CD4-positive, alpha-beta T cell treated with Interleukin-21 for 1 hour (primary cell): ENCODE measurements at places on chromosomes 12 and 14.

GRCh38 chr12:111408686-111409402 is 3.1 kb downstream of the SH2B3 start:
- no peak for DNase-seq

DNA sequence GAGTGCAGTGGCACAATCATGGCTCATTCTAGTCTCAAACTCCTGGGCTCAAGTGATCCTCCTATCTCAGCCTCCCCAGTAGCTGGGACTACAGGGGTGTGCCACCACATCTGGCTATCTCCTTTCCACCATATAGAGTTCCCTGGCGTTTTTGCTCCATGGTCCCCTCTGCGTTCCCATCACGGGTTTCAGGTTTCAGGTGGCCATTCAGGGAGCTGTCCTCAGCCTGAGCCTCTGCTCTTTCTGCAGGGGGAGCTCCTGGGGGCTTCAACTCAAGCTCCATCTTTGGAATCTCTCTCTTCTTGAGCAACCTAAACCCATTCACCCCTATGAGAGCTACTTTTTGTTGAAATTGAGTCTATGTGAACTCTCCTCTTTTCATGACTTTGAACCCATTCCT is 11.6 kb downstream of the SMIM41 start:
- DNase-seq, result no peak

GRCh38 chr14:21077672-21078071 is 7.6 kb downstream of the ARHGEF40 start:
- DNase-seq, result no peak

GRCh38 chr12:80565271-80565670 is 121.2 kb downstream of the PTPRQ start:
- DNase-seq, result no peak

DNA sequence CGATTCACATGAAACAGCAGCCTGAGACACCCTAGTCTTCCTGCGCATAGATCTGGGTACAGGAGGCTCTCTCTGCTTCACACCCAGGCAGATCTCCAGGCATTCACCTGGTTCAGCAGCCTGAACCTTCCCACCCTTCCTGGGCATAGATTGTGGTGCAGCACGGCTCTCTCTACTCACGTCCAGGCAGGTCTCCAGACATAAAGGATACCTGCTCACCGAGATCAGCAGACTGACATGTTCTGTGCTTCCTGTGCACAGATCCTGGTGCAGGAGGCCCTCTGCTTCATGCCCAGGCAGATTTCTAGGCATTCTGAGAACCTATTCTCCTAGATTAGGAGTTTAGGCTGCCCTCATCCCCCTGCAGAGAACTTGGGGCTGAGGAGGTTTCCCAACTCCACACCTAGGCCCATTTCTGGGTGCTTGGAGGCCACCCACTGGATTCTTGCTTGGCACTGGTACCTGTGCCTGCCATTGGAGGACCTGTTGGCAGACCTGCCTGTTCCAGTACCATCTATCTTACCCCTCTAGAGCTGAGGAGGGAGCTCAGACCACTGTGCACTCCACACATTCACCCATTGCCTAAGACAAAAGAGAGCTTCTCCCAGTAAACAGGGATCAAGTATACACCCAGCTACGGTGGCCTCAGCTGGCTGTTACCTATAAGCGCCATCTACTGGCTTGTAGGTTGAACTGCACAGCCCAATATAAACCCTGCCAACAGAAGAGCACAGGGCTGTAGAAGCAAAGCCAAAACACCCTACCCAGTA is 28.0 kb upstream of the GARIN6 start:
- DNase-seq, result no peak

DNA sequence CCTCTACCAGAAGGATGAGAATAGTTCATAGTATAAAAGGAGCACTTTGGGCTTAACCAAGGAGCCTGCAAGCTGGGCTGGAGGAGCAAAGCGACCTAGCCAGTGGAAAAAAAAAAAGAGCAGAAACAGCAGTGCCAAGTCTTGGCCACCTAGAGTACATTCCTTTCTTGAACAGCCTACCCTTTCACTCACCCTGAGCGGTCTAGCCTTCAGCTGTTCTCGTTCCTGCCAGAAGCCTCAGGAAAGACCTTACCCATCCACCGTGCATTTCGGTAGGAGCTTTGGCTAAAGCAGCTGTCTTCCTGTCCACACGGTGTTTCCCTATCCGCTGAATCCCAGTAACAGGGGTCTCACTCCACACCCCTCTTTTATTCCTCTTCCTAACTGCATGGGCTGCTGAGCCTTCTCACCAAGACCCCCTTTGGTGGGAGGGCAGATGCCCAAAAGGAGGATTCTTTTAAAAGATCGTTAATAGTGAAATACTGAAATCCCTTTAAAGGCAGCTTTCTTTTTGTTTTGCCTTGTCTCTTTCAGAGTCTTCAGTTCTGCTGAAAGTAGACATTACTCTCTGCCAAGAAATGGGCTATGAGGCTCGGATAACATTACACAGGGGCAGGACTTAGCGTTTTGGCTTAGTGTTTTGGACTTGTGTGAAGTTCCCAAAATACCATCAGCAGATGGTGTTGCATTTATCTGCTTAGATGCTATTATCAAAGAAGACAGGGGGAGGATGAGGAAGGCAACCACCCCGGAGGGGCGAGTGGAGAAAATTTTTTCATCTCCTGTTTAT is 88.5 kb upstream of the METAP2 start:
- no peak for DNase-seq

DNA sequence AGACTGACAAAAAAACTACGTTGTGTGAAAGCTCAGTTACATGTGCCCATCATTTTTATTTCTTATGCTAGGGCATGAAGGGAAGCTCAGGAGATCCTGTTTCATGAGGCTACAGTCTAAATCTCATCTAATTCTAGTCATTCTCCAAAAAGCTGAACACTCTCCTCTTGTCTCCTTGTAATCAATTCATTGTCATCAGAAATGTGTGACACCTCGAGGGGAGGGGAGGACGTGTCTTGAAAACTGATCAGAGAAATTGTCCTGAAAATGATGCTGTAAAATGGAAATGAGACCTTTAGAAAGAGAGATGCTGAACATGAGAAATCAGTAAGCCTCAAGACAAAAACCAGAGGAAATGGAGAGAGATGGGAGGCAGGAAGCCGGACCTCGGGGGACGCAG is 103.4 kb downstream of the DAD1 start:
- no peak for DNase-seq

DNA sequence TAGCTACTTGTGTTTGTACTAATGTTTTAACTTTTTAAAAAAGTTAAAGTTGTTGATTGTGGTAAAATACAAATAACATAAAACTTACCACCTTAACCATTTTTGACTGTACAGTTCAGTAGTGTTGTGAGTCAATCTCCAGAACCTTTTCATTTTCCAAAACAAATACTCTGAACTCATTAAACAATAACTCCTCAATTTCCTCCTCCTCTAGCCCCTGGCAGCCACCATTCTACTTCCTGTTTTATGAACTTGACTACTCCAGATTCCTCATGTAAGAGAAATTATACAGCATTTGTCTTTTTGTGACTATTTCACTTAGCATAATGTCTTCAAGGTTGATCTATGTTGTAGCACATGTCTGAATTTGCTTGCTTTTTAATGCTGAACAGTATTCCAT is 299.1 kb upstream of the AMIGO2 start:
- DNase-seq, result no peak

GRCh38 chr14:35689000-35689460 is 120.1 kb downstream of the RALGAPA1 start:
- DNase-seq, result no peak

- no peak for DNase-seq
These were observed 223.2 kb downstream of the PPM1H start for GRCh38 chr12:62711631-62712241.

DNA sequence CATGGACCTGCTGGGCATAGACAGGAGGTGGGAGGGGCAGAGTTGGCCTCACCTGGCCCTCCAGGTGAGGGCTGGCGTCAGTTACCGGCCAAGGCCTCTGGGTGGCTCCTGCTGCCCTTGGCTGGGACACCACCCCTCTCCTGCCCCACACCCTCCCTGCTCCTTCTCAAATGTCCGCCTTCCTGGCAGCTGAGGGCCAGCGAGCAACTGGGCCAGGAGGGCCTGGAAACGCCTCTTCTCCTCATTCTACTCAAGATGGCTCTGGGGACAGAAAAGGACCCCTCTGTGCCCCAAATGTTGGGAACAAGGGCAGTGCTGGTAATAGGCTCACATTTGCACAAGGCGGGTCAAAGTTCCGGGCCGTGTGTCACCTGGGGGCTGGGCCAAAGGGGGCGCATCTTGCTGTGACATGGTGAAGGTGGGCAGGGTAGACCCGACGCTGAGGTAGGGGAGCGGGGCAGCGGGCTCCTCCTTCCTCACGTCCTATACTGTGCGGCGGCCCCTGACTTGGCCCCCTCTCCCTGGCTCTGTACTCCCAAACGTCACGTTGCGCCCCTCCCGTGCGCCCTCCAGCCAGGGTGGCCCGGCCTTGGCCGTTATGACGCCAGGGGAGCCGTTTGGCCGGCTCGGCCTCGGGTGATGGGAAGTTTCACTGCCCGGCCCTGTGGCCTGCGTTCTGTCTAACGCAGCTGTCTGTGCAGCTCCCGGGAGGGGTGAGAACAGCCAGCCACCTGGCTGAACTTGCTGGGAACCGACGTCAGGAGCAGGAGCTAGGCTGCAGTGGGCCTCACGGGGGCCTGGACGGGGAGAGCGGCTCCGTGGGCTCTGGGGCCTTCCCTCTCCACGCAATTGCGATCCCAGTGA is 18.0 kb upstream of the DLK1 start:
- DNase-seq, result no peak

GRCh38 chr14:86772075-86772474 is 1220.9 kb downstream of the GALC start:
- no peak for DNase-seq

DNA sequence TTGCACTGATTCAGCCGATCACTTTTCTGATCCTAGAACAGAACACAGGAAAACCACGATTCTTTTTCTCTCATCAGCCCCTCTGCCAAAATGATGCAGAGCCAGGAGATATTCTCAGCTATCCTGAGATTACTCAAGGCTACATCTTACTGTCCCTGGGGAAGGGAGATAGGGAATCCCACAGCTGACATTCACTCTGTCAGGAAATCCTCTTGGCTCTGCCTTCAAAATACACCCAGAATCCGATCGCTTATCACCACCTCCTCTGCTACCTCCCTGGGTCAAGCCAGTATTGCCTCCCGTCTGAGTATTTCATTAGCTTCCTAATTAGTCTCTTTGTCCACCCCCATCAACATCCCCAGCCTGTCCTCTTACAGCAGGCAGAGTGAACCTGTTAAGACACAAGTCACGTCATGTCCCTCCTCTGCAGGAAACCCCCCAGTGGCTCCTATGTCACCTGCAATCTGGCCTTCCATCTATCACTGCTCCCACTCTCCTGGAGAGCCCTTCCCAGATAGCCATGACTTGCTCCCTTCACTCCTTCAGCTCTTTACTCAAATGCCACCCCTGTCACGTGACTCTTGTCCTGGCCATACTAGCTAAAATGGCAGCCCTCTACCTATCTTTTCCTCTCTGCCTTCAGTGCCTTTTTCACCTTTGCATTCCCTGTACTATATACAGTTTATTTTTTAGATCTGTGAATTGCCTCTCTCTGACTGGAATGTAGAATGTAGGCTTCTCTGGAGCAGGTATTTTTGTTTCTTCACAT is 70.3 kb downstream of the GALNT4 start:
- DNase-seq, result no peak

DNA sequence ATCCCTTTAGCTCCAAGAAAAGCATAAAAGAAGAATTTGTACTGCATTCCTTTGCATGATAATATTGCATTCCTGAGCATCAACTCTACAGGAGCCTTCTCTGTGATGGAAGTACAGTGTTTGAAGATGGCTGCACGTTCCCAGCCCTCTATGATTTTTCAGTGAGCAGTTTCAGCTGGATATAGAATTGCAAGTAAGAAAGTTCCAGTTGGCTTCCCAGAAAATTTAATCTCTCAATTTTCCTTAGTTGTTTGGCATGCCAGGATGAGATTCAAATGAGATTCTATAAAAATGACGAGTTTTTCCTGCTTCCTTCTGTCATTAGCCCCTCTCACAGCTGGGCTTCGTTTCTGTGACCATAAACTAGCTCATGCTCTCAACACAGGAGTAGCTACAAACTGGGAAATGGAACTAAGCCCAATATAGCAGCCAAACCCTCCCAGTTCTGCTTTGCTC is 109.9 kb downstream of the TTC8 start:
- DNase-seq, result no peak
